8988T (cell line): ENCODE measurements at places on chromosomes 5 and 9.
A peak's percentile ranks its signal among the peaks of the same experiment; 100 is the strongest.

DNA sequence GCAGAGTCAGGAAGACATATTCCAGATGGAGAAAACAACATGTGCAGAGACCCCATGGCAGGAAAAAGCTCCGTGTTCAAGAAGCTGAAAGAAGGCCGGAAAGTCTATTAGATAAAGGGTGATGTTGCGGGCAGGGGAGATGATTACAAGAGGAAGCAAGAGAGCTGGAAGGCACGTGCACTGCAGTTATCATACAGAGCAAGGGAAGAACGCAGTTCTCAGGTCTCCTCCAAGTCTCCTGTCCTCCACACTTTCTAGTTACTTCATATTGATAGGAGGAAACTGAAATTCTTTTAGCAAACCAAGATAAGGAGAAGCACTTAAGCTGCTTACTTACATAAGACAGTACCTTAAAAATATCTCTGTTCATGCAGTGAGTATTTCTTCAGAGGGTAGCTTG lies 58.3 kb upstream of the PLPP6 start:
- no peak for DNase-seq

- peak; percentile 51 for DNase-seq
Measured at GRCh38 chr5:150778517-150779396, at the start of gene SMIM3. TSS of gene SMIM3 (plus strand) at chr5:150778757. CDS start at chr5:150795441, 16,684 bp downstream.

DNA sequence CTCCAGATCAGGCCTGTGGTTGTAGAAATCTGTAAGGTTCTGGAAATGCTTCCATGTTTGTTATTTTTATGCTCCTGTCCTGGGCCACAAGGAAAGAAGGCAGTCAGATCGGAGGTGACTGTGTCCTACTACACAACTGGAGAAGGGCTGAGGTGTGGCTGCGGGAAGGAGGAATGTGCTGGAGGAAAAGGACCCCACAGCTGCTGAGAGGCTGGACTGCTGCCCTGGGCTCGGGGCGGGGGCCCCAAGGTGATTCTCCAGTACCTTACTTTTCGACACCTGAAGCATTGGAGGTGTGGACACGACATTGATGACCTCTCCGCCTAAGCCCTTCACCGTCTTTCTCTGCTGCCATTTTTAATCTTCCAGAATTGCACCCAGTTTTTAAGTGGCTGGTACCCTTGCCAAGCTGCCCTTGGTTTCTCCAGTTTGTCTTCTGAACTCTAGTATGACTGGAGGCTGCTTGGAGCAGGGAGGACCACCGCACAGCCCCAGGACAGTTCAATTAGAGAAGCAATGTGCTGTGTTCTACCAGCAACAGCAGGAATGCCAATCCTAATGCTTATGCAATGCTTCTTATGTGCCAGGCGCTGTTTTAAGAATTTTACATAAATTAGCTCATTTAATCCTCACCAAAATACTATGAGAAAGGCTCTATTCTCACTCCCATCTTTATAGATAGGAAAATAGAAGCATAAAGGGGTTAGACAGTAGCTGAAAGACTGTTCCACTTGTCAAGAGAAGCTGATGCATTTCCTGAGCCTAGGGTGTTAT lies 13.5 kb upstream of the ANKRD33B start:
- no peak for DNase-seq

DNA sequence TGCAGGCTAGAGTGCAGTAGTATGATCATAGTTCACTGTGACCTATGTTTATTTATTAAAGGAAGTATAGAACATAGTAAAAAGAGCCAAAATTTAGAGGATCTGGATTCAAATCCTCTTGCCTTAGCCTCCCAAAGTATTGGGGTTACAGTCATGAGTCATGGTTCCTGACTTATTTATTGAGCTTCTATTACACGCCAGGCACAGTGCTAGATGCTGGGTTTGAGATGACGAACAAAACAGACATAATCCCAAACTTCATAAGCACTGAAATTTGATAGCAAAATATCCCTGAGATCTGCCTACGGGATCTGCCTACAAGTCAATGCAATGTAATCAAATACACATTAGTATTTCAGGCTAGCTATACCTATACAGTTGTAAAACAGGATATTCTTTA lies 2.5 kb downstream of the KIAA0825 start:
- DNase-seq: no peak

- no peak for DNase-seq
Measured at GRCh38 chr9:136840877-136841645, 1.2 kb upstream of the AJM1 start.

DNA sequence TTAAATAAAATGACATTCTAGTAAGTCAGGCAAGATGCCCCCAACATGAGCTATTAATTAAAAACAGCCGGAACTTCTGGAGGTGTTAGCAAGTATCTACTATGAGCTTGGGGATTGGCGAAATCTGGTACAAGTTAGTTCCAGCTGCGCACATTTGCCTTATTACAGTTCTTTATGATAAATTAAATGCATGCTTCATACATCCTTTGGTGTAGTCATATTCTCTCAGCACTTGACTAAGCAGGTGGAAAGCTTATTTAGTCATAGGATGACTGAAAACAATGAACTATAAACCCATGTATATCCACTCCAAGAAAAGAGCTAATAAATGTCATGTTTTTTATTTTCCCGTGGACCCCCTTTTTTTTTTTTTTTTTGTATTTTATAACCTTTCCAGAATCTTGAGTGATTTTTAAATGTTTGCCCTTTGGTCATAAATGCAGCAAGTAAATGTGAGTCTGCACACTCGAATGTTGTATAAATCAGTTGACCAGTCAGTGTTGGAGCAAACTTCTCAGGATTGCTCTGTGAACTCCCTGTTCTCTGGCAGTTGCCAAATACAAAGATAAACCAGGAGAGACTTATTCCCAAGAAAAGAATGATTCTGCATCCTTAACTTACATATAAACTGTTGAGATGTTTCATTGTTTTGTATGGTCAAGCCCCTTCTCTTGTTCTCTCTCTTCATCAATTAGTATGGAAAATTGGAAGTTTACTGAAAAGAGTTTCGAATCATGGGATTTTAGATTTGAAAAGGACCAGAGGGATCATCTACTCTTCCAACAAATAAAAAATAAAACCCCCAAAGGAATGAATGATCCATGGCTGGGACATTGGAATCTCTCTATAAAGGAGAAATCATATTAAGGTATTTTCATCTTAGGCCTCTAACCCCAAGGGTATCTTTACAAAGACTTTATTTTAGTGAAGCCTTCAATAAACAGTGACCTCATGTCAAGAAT lies 38.3 kb downstream of the PIK3R1 start:
- no peak for DNase-seq

- DNase-seq: no peak
Measured at GRCh38 chr5:150647275-150648251, 7.1 kb downstream of the SYNPO start.

DNA sequence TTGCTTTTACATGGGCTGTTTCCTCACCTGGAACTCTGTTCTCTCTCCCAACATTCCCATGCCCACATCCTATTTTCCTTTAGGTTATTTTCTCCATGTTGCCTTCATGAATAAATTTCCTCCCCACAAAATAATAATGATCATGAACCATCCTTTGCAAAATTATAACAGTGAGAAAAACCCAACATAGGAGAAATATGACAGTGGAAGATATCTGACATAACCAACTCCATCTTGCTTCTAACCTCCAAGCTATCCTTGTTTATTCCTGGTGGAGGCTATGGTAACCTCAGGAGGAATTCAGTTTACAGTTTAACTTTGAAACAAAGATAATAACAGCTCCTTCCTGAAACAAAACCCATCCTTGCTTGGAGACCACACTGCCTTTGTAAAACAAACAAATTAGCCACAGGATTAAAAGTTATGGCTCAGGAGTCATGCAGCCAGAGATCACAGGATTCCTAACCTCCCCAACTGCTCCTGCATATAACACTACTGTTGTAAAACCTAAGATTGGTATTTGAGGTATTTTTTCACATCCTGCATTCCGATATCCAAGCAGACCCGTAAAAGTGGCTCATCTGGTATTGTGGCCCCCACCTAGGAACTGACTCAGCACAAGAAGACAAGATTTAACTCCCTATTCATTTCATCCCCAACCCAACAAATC lies 212.4 kb downstream of the TRIM32 start:
- no peak for DNase-seq

DNA sequence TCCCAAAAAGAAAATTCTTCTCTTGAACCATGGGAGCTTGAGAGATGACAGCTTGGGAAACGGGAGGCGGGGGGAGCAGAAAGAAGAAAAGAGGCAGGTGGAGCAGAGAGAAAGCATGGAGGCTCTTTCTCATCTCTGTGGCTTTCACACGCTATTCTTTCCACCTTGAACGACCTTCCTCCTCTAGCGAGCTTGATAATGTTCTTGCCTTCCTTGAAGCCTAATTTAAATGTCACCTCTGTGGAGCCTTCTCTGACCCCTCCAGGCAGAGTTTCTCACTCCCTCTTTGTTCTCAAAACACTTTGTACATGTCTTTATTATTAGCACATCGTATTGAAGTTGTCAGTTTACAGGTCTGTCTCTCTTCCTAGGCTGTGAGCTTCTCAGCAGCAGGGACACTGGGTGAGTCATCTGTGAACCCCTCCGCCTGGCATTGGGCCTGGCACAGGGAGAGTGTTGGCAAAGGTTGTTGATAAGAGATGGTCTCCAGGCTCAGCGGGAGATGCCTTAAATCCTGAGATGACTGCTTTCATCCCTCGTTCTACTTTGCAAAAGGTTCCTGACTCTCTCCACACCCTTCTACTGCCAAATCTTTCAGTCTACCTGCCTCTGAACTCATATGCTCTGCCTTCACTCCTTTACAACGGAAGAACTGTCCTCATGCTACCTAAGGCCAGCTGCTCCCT lies 14.1 kb upstream of the STRBP start:
- no peak for DNase-seq
